ENCODE measurements at places on chromosomes 5 and 9.

GRCh38 chr5:55327281-55327680, 19.5 kb downstream of the MTREX start:
- DNase-seq = no peak

GRCh38 chr9:6781476-6781875, 23.7 kb downstream of the KDM4C start:
- DNase-seq = no peak

GRCh38 chr9:126459546-126459945, 132.9 kb downstream of the MVB12B start:
- no peak for DNase-seq

- no peak for DNase-seq
Measured at GRCh38 chr5:77133061-77133758, 46.1 kb upstream of the ZBED3 start.

DNA sequence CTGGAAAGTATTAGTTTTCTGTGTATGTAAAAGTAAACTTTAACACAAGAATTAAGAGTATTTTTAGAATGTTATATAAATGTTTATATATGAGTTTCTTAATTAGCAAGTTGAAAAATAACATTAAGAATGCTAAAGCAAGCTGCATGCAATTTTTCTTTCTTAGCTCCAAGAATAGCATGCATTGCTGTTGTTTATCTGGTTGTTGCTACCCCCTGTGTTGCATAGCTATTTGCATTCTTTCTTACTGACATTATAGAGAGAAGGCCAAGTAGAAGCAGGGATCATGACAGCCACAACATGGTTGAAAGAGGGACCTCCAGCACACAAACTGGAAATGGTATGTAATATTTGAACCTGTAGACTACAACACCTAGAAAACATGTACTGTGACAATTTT, 94.8 kb downstream of the ERCC6L2 start:
- DNase-seq = no peak

GRCh38 chr9:86176468-86176867, 77.1 kb upstream of the GOLM1 start:
- DNase-seq = no peak

- no peak for DNase-seq
Measured at GRCh38 chr5:17373814-17374556, 124.0 kb upstream of the TAF11L2 start.

GRCh38 chr9:71968541-71969090, 57.2 kb downstream of the C9orf85 start:
- no peak for DNase-seq

GRCh38 chr5:6552612-6553011, 80.2 kb downstream of the NSUN2 start:
- no peak for DNase-seq

DNA sequence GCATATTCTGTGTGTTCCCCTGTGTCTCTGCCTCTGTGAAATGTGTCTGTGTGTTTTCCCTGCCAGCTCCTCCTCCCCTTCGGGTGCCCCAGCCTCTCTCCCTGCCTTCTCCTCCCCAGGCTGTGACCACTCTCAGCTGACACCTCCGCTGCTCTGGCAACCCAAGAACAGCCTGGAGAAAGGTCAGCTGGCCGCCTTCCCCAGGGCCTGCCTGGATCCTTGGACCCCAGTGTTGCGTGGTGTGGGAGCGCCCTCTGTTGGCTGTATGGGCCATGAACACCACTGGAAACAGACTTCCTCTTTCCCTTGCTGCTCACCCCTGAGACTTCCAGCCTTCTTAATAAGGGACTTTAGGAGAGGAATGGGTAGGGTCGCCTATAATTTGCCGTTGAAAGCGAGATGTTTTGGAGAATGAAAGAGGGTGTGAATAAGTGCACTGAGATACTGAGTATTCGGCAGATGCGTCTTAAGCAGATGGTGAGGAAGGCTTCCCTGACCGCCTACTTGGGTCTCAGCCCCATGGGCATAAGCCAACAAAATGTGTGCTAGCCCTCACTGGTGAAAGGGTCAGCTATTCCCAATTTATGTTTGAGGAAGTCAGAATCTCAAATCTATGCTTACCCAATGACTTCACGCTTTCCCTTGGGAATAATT, 114.9 kb upstream of the TRIM32 start:
- DNase-seq = peak; percentile 3

GRCh38 chr5:180141068-180141660, 67.8 kb downstream of the RASGEF1C start:
- DNase-seq = no peak

DNA sequence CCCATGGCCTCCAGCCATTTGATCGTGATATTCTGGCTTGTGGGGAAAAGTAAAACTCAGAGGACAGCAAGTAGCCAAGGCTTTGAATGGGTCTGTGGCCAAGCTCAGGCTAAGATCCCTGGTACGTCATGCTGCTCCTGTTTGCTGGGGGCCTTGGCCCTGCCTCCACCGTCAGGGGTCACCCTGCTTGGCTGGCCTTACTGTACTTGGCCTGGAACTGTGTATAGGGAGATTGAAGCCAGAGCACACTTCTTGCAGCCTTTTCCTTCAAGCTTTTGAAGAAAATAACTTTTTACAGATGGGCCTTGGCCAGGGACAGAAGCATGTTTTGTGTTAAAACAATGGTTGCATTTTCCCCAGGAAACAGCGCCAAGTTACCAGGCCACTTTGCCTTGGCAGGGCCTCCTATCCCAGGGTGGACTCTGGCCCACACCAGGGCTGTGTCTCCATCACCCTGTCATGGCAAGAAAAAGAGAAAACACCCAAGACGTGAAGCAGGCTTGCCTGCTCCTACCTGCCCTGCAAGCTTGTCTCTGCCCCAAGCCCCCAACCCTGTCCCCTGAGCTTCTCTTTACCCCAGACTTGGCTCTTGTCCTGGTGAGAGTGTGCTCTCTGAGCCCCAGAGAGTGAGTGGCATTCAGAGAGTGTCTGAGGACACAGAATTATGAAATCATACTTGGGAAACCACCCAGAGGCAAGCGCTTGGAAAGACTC, 286.9 kb downstream of the GADD45G start:
- DNase-seq = no peak

- no peak for DNase-seq
Measured at GRCh38 chr9:2307480-2307879, 292.3 kb downstream of the SMARCA2 start.

DNA sequence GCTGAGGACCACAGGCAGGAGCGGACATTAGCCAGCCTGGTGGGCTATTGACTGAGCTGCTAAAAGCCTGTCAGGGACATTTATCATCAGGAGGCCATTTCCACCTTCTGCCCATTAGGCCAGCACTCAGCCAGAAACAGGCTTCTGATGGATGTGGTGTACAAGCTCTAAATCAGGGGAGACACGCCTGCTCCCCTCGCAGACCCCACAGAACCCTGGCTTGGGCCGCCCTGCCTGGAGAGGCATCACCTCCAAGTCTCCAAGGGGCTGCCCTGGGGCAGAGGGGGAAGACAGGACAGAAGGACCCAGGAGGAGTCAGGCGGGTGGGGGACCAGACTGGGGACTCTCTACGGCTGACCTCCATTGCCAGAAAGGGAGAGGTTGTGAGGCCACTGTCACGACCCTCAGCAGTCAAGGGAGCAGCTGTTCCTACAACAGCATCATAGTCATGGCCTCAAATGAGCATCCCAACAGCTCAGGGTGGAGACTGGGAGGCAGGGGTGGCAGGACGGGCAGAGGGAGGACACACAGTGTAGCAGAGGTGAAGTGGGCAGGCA, 24.0 kb upstream of the TRIM14 start:
- DNase-seq = no peak

DNA sequence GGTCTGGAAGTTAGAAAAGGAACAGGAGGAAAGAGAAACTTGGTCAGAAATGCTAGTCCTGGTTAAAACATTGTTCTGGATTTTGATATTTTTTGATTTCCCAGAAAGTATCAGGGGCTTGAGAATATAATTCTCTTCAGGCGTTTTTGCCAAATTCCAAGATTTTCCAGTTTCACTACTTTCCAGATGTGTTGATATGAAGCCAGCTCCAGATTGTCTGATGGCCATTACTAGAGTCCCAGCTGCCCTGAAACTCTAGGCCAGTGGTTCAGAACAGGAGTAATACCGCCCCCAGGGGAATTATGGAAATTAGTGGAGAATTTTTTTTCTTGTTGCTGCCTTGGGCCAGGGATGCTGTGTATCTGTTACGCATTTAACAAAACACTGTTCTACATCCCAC, 88.6 kb downstream of the KCNN2 start:
- no peak for DNase-seq

DNA sequence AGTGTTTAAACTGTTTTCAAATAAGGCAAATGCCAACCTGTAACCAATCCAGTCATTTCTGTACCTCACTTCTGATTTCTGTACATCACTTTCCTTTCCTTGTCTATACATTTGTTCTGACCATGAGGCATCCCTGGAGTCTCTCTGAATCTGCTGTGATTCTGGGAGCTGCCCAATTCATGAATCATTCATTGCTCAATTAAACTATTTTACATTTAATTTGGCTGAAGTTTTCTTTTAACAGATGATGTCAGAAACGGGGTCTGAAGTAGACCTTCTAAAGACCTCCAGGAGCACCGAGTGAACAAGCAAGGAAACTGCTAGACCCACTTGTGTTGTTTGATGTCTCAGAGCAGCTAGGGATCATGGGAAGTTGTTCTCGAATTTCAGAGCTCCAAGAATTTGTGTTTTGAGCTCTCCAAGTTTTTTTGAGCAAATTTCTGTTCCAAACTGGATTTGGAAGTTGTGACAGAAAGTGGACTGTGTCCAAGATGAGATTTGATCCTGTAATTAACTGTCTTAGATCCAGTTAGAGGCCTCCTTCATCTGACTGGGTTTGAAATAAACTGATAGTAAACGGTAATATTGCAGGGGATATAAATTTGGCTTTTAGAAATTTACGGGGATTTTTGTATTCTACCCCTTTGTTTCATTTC, 490.8 kb upstream of the ST8SIA4 start:
- no peak for DNase-seq

DNA sequence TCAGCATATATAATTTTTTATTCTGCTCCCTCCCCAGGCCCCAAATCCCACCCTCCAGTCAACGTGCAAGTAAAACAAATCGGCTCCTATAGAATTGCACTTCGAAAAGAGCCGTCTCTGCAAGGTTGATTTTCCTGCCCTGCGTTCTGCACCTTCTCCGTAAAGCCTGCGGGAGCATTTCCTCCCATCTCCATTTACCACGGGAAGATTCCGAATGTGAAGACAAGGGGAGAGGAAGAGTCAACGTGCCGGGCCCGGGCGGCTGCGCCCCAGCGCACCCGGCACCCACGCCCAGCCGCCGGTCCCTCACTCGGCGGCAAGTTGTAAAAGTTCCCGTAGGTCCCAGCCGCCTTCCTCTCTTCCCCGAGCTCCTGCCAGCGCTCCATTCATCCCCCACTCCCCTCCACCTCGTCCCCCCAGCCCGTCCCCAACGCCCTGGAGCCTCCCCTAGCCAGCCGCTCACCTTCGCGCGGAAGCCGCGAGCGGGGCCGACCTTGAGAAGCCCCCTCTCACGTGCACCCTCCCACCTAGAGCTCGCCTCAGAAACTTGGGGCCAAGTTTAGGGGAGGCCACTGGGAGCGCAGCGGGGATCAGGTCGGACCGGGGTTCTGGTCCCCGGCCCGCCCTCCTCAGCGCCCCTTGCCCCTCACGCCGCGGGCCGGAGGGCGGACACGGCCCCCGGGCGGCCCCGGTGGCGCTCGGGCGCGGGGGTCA, 431 bp downstream of the BNC2 start:
- DNase-seq = no peak

- DNase-seq = no peak
Measured at GRCh38 chr5:17203329-17204132, 13.9 kb upstream of the BASP1 start.

DNA sequence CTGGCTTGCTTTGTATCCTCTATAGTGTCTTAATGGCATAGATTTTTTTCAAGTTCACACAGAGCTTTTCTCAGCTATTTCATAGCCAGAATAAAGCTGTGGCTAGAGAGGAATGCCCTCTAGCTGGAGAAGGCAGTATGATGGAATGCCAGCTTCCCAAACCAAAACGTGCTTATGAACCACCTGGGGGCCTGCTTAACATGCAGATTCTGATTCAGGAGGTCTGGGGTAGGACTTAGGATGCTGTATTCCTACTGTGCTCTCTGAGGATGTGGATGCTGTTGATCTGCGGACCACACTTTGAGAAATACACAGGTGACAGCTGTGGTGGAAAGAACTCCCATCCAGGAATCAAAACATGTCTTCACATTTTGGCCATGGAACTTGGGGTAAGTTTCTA, 49.9 kb upstream of the DPYSL3 start:
- DNase-seq = no peak

GRCh38 chr5:153964191-153964879, 74.4 kb downstream of the FAM114A2 start:
- DNase-seq = no peak

DNA sequence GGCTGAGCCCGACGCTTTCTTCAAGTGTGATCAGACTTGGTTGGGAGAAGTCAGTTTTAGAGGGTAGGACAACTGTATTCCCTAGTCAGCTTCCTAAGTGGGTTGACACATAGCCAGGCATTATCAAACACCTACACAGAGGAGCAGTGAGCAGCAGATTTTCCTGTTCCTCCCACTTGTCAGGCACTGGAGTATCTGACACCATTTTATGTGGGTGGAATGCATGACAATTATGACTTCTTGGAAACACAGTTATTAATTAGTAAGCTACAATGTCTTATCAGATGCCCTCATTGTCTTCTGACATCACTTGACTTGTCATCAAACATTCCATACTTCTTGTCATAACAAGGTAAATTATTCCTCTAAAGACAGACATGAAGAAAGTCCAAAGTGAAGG, 124.9 kb downstream of the IRX2 start:
- no peak for DNase-seq

DNA sequence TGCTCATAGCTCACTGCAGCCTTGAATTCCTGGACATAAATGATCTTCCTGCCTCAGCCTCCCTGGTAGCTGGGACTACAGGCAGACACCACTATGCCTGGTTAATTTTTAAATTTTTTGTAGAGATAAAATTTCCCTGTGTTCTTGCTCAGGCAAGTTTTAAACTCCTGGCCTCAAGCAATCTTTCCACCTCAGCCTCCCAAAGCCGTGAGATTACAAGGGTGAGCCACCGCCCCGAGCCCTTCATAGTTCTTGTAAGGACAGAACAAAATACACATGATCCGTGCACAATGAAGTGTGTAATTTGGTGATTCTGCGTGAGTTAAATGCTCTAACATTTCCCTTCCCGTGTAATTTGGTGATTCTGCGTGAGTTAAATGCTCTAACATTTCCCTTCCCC, 27.7 kb upstream of the MYO10 start:
- DNase-seq = no peak

- DNase-seq = no peak
Measured at GRCh38 chr9:134619983-134620661, 21.5 kb upstream of the COL5A1 start.

GRCh38 chr5:136014049-136015002, 14.5 kb upstream of the TGFBI start:
- no peak for DNase-seq

DNA sequence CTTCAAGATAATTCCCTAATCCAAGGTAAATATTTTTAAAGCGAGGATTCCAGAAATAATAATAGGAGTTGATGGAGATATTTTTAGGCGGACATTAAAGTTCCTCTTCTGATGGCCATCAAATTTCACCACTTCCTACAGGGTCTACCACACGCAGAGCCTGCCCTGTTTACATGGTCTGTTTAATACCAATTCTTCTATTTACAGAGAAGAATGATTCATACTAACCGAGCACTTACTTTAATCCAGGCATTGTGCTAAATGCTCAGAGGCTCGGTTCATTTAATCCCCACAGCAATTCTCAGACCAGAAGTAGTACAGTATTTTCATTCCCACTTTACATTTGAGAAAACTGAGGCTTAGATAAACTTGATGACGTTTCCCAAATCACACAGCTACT, 3.0 kb upstream of the ITGA1 start:
- DNase-seq = no peak

- DNase-seq = no peak
Measured at GRCh38 chr5:171093598-171093997, 215.4 kb upstream of the TLX3 start.

GRCh38 chr5:168023191-168023590, 268.3 kb upstream of the WWC1 start:
- DNase-seq = no peak

All from GM12864 (cell line).